ENCODE measurements at places on chromosomes 5 and 9.
A peak's percentile ranks its signal among the peaks of the same experiment; 100 is the strongest.

GRCh38 chr9:136943291-136944211 lies 987 bp downstream of the FBXW5 start:
- DNase-seq, result no peak

DNA sequence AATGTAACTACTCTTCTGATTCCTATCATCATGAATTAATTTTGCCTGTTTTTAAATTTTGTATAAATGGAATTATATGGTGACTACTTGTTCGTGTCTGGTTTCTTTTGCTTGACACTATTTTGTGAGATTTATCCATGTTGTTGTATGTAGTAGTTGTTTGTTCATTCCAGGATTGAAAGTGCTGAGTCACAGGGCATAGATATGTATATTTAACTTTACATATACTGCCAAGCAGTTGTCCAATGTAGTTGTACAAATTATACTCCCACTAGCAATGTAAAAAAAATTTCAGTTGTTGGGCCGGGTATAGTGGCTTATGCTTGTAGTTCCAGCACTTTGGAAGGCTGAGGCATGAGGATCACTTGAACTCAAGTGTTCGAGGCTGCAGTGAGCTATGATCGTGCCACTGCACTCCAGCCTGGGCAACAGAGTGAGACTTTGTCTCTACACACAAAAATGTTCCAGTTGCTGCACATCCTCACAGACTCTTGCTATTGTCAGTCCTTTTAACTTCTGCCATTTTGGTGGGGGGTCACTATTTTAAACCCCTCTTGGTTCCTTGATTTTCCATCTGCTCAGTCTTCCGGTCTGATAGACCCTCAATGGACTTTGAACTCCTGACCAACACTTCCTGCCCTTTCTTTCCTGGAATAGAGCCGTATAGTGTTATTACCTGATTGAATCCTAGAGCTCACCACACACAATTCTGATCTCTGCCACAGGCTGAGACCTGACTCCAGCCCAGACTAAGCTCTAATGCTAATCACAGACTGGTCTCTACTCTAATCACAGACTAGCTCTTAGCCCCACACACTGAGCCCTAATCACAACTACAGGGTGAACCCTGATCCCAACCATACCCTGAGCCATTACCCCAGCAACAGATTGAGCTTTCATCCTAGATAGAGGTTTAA lies 69.3 kb upstream of the MELK start:
- DNase-seq, result no peak

- no peak for DNase-seq
Observed at GRCh38 chr9:133778336-133779013, 40.3 kb upstream of the SARDH start.

GRCh38 chr9:14645648-14646047 lies 47.6 kb downstream of the ZDHHC21 start:
- no peak for DNase-seq

DNA sequence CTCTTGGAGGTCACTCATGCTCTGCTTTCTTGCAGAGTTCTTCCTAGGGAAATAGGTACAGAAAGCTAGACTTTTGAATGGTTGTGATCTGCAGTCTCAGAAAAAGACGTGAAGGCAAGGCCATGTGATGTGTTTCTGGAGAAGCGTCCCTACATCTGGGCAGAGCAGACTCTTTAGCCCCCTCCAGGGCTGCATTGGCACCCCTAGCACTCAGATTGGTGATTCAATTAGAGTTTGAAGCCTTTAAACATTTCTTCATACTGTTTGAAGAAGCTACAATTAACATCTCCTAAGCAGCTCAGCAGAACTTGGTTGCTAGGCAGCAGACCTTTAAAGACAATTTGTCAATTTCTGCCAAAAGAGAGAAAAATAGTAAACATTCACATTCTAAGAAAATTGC lies 21.6 kb downstream of the JADE2 start:
- no peak for DNase-seq

- DNase-seq, result no peak
Observed at GRCh38 chr9:94675008-94675881, 35.9 kb upstream of the FBP1 start.

- DNase-seq, result no peak
Observed at GRCh38 chr5:126864042-126864688, 87.2 kb downstream of the LMNB1 start.

DNA sequence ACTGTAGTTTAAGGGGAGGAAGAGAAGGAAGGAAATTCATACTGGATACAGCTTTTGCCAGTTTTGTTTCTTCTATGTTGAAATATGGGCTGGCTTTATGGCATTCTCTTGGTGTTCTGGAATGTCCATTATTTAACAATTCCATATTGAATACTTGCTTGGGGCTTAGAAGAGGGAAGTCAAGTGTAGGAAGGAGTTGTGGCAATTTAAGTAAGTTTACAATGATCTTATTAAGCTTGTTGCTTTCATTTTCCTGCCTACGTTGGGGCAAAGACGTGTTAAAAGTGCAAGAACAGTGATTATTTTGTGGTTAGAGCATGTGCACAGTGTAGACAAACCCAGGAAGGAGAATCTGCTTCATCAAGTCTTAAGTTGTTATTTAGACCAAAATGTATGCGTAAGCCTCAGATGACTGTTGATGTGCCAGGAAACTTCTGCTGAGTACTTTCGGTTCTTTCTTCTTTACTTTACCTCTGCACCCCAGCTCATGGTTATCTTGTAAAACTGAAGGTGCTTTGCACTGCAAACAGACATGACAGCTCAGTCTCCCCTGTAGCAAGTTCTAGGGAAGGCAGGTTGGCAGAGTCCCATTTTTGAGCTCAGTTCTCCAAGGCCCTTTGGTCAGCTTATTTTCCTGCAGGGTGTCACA lies 75.8 kb downstream of the F2RL2 start:
- peak; percentile 16 for DNase-seq

DNA sequence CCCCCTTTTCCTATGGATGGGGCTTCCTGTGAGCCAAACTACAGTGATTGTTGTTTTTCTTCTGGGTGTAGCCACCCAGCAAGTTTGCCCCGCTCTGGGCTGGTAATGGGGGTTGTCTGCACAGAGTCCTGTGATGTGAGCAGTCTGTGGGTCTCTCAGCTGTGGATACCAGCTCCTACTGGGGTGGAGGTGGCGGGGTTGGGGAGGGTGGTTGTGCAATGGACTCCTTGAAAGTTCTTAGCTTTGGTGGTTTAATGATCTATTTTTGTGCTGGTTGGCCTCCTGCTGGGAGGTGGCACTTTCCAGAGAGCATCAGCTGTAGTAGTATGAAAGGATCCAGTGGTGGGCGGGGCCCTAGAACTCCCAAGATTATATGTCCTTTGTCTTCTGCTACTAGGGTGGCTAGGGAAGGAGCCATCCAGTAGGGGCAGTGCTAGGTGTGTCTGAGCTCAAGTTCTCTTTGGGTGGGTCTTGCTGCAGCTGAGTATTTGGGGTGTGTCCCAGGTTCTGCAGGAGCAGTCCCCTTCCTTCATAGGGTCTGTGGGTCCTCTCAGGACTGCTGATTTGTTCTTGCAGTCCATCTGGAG lies 275.6 kb upstream of the PAPPA start:
- no peak for DNase-seq

DNA sequence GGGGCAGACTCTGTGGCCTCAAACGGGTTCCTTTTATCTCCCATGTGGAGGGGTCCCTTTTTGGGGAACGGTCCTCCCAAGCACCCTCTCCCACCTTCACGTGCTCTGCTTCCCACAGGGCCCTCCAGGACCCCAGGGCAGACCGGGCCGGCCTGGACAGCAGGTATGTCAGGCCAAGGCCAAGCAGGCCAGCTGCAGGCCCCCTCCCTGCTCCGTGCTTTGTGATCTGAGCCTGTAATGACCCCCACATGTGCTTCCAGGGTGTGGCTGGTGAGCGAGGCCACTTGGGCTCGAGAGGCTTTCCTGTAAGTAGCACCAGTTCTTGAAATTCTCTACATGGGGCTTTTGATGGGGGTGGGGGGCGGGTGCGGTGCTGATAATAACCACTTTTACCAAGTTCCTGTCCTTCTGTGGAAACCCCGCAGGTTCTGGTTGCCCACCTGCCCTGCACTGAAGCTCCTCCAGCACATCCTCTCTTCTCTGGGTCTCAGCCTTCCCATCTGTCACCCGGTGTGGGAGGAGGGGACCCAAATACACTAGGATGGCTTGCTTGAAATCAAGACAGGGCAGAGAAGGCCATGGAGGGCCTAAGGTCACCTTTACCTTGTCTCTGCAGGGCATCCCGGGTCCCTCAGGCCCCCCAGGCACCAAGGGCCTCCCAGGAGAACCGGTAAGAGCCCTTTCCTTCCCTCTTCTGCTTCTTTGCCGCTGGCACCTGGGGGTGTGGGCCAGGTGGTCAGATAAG lies 57.9 kb upstream of the ORM1 start:
- DNase-seq, result no peak

GRCh38 chr9:136051837-136052471 lies 43.1 kb downstream of the NACC2 start:
- no peak for DNase-seq

DNA sequence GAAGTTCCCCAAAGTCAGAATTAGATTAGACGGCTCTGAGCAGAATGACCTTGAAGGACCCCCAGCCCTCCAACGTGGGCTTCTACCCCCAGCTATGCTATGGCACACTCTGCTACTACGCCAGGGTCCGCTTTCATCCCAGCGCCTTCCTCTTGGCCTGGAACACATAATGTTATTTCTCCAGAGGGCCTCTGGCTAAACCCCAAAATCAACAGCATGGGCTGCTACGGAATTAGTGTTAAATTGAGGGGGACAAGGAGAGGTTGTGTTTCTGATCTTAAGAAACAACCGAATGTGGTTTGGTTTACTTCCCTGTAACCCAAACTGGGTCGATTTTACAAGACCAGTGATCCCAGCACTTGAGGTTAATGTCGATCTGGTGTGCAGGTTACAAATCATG lies 97.1 kb downstream of the ZNF618 start:
- DNase-seq, result no peak

Data from activated T-helper 1 cell treated with anti-CD3 and anti-CD28 coated beads, Interleukin-2, amount 50 U/mL, for 16 hours (primary cell).